HEK293T (cell line): ENCODE measurements at places on chromosomes 13 and 19.
A peak's percentile ranks its signal among the peaks of the same experiment; 100 is the strongest.

- no peak for DNase-seq
These were observed 163.4 kb upstream of the TSC22D1 start for GRCh38 chr13:44739539-44739938.

DNA sequence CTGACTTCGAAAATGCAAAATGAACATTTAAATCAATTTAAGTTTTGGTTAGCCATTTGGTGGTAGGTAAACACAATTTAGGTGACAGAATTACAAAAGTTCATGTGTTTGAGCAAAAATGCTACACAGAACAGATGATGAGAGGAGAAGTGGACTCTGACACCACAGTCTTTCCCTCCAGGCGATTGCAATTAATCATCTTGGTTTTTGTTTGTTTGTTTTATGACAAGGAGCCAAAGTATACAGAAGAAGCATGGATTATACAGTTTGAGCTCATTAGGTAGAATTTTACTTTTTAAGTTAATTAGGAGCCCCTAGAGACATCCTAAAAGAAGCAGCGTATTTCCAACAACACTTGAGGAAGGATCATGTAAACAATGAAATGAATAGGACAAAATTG is 49.3 kb upstream of the FREM2 start:
- DNase-seq, result no peak

GRCh38 chr13:53100394-53101063 is 71.9 kb downstream of the OLFM4 start:
- DNase-seq, result no peak

DNA sequence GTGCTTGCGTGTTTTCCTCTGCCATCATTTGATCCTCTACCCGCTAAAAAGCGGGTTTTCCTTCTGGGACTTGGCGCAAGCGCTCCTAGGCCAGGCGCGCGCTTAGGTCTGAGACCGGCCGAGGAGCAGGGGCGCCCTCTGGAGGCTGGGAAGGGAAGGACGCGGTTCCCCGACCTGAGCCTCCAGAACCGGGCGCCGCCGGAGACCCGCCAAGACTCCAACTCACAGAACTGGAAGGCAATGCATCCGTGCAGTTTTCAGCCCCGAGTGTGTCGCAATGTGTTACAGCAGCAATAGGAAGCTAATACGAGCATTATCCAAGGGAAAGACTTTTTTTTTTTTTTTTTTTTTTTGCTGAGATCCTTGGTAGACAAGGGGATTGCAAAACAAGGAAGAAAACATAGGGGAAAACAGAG is 190.9 kb downstream of the COL4A1 start:
- peak; percentile 42 for DNase-seq

GRCh38 chr13:21232599-21232998 is 56.1 kb downstream of the MRPL57 start:
- DNase-seq, result no peak

GRCh38 chr13:54852831-54853230 is 1824.2 kb downstream of the OLFM4 start:
- no peak for DNase-seq

DNA sequence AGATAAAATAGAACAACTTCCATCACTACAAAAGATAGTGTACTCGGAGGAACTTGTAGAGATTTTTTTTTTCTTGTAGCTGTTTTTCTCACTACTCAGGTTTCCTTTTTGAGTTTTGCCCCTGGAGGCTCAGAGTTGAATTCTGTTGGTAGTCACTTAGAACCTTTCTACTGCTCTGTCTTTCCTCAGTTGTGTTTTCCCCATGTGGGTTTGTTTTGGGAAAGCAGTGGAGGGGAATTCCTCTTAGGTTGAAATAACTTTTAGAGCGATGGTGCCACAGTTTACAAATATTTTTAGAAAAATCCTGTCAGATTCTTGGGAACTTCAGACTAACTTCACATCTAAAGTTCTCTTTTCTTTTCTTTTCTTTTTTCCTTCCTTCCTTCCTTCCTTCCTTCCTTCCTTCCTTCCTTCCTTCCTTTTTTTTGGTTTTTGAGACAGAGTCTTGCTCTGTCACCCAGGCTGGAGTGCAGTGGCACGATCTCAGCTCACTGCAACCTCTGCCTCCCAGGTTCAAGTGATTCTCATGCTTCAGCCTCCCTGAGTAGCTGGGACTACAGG is 65.8 kb downstream of the LRCH1 start:
- DNase-seq, result no peak

GRCh38 chr13:48923376-48923775 is 52.3 kb upstream of the FNDC3A start:
- no peak for DNase-seq

- DNase-seq, result no peak
These were observed 259.5 kb upstream of the SLC10A2 start for GRCh38 chr13:103325672-103326071.

DNA sequence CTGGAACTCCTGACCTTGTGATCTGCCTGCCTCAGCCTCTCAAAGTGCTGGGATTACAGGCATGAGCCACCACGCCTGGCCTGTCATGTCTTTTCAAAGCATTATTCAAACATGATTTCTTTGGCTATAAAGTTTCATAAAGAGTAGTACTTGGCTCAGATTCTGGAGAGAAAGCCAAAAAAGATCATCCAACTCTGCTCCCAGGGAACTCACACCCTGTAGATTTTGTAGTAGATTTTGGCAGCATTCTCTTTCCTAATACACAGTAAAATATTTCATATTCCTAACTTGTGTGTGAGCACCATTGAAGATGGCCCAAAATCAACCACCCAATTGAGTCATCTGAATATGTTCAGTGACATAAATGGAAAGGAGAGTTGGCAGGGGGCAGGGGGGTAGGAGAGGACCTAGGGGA is 48.4 kb downstream of the CAB39L start:
- no peak for DNase-seq

DNA sequence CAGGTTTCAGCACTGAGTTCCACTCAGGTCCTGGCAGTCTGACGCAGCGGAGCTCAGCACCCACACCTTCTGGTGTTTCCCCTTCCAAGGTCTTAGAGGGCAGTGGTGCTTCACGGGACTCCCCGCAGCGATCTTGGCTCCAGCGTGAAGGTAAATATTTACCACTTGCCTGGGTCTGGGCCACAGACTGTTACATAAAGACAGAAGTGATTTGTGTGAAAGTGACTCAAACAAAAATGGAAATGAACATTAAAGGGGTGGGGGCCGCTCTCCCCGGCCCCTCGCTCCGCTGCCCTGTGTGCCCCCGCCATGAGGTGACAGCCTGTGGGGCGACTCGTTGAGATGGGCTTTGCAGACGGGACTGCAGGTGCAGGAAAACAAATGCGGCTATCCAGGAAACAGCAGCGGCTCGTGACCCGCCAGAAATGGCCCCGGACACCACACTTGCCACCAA is 55.0 kb downstream of the GGACT start:
- DNase-seq, result no peak

GRCh38 chr13:50616101-50616500 is 227.4 kb downstream of the DLEU7 start:
- DNase-seq, result no peak

- peak; percentile 77 for DNase-seq
These were observed 546 bp downstream of the UBXN6 start for GRCh38 chr19:4456843-4457653.

GRCh38 chr19:19145684-19146608 is 7.7 kb upstream of the TMEM161A start:
- peak; percentile 82 for DNase-seq

- no peak for DNase-seq
These were observed 159.9 kb downstream of the MZT1 start for GRCh38 chr13:72567566-72567965.

DNA sequence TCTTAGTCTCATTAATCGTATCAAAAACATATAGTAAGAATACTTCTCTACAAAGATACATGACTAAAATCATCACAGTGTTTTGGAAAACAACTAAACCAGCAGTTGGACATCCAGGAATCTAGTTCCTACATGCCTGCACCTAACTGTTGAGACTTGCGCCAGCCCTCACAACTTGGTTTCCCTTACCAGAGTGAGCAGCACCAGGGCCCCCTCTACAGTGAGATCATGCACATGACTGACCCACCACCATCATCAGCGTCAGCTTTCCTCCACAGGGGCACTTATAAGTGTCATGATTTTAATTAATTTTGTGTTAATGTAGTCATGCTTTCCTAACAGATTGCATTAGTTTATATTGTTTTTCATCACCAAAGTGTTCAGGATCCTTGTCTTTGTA is 1322.0 kb downstream of the EFNB2 start:
- no peak for DNase-seq

DNA sequence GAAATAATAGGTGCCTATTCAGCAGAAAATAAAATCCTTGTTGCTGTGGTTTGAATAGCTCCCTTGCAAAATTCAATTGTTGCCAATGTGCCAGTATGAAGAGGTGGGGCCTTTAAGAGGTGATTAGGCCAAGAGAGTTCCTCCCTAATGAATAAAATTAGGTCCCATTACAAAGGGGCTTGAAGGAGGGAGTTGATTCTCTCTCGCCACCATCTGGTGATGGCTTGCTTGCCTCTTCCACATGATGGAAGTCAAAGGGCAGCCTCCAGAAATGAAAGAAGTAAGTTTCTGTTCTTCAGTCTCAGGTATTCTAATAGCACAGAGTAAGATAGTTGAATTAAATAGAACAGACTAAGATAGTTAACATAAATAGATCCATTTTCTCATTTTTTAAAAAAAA is 3.0 kb upstream of the EEF1AKMT1 start:
- no peak for DNase-seq

GRCh38 chr13:26914624-26915023 is 154.0 kb upstream of the GPR12 start:
- no peak for DNase-seq

GRCh38 chr13:21076253-21076652 is 14.9 kb upstream of the LATS2 start:
- DNase-seq, result no peak

GRCh38 chr19:16527971-16528521 is 14.2 kb downstream of the CHERP start:
- DNase-seq, result peak; percentile 69

GRCh38 chr19:13427273-13428051 is 78.8 kb downstream of the CACNA1A start:
- DNase-seq, result no peak

- DNase-seq, result no peak
These were observed 619 bp downstream of the MED16 start for GRCh38 chr19:892243-892893.

DNA sequence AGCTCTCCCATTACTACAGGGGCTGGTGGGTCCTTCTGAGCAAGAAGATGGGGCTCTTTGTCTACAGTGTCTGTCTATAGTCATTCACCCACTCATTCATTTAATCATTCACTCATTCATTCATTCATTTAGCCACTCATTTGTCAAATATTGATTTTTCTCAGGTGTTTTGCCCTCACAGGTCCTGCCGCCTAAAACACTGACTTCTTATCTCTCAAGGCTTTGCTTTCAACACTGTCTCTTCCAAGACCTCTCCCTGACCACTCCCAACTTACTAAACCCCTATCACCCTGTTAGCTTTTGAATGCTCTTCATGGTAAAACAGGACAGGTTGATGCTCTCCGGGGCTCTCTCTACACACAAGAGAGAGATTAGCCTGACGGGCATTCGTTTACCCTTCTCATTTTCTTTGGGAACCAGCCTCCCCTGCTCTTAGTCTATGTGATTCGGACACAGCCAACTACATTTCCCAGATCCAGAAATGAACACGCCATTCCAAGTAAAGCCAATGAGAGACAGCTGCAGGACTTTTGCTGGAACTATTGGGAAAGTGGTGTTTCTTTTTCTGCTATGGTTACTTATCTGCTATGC is 22.7 kb downstream of the FAM187B start:
- no peak for DNase-seq

DNA sequence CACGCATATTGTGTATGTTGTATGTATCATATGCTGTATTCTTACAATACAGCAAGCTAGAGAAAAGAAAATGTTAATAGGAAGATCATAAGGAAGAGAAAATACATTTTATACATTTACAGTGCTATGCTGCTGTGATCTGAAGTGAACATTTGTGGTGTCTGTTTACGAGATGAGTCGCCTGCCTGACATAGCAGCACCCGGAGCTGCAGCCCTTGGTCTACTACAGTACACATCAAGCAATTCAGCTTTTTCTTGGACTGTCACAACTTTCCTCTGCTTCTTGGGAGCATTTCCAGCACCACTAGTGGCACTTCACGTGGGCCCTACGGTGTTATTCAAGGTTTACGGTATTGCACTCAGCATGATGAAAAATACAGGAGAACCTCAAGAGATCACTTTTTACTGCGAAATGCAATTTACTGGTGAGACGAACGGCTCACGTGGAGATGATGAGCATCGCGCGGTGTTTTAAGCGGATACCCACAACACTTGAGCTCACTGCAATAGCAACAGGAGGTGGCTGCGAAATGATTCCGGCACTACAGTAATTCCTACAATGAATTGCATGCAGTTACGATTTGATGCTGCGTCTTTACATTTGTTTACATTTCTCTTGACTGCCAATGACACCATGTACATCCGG is 308.4 kb downstream of the FGF9 start:
- DNase-seq, result no peak

DNA sequence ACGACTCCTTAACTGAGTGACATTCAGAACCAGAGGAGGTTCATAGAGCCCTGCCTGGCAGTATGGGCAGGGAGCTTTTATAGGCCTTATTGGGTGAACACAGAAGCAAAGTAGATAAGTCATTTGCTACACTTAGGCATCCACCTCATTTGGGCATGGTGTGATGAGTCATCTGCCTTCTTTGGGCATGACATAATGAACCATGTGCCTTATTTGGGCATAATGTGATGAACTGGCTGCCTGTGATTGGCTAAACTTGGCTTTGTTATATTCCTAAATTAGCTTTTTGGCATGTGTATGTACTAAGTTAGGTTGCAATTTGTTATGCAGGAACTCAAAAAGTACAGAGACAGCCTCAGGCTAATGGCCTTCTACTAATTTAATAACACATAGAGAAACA is 2210.2 kb upstream of the PCDH20 start:
- peak; percentile 40 for DNase-seq

GRCh38 chr19:46202872-46203860 is 26.4 kb upstream of the IGFL1 start:
- DNase-seq, result no peak

DNA sequence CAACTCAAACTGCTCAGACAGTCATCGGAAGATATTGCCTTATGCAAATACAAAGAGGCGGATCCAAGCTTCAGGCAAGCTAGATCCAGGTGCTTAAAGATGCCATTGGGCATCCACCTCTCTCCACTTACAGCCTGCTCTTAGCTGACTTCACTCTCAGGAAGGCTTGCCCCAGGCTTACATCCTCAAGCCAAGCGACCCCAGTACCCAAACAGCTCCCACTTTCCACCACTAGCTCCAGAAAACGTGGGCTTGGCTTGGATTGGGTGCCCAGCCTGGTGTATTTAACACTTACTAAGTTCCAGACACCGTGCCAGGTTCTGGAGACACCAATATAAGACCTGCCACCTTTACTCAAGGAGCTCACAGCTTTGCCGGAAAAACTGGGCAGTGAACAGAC is 142.1 kb upstream of the VSTM2B start:
- DNase-seq, result no peak

DNA sequence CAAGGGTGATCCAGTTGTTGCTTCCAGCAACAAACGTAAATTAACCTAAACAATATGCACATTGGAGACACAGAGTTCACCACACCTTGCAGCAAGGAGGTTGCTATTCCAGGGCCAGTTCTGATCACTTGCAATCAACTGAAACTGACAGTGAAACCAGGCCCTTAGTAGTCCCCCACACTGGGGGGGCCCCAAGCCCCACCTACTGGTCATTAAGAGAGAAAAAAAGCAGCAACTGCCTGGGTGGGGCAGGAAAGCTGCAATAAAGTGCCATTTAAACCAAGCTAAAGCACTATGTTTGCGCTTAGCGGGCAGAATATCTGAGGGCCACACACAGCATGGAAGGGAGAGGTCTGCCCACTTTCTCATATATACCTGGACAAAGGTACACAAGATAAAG is 51.5 kb downstream of the ATP7B start:
- no peak for DNase-seq
